ENCODE measurements at places on chromosomes 12 and 14.

DNA sequence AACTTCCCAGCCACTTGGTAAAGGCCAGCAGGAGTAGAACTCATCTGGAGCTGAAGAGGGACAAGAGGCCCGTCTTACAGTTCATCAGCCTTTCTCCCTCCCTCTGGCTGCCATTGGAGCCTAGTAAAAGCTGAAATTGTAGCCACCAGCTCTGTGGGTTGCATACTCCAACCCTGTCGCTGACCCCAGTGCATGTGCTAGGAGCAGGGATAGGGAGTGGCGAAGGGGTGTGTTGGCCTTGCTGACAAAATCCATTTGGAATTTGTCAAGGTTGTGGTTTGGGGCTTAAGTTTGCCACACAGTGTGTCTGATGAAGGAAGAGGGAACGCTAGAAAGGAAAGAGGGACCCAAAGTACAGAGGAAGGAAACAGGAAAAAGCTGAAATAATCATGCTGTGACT, 4.0 kb upstream of the ARF3 start:
- no peak for DNase-seq

GRCh38 chr14:20866963-20867362, 24.2 kb upstream of the RNASE3 start:
- DNase-seq, result peak; percentile 34

DNA sequence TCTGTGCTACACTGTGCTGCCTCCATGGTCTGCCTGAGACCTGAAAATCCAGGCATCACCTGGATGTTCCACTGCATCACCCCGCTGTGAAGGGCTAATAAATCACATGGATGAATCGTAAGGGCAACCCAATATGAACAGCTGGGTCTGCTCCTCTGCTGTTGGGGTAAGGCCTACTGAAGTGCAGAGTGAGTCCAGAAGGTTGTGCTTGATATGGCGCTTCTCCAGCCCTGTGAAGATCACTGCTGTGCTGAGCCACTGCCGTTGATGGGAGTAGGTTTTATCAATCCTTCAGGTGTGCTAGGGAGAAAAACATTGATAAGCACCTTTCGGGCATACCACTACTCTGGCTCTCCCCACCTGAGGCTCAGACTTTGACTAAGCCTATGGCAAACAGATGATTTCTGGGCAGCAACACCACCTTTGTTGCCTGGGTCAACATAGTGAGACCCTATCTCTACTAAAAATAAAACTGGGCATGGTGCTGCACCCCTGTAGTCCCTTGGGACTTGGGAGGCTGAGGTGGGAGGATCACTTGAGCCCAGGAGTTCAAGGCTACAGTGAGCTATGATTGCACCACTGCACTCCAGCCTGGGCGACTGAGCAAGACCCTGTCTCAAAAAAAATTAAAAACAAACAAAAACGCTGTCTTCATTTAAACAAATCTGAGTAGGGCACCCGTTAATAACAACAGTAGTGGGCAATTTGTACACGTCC, 1.7 kb downstream of the ACVRL1 start:
- DNase-seq, result no peak

DNA sequence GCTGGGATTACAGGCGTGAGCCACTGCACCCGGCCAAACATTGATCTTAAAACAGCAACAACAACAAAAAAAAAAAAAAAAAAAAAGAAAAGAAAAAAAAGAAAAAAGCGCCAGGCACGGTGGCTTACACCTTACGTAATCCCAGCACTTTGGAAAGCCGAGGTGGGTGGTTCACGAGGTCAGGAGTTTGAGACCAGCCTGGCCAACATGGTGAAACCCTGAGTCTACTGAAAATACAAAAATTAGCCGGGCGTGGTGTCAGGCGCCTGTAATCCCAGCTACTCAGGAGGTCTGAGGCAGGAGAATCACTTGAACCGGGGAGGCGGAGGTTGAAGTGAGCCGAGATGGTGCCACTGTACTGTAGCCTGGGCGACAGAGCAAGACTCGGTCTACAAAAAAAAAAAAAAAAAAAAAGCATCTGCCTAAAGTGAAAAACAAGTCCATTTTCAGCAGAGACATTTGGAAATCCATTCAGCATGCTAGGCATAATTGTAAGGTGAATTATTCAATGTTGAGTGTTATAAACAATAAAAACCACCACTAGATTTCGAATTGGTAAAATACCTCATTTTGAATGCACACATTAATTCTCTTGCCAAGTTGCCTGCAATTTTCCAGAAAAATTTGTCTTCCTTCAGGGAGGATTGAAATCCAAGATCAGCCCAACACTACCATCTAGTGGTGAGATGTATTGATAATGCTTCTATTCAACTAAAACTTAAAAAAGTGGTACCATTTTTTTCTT, 8.0 kb upstream of the CERS5 start:
- DNase-seq, result peak; percentile 53

DNA sequence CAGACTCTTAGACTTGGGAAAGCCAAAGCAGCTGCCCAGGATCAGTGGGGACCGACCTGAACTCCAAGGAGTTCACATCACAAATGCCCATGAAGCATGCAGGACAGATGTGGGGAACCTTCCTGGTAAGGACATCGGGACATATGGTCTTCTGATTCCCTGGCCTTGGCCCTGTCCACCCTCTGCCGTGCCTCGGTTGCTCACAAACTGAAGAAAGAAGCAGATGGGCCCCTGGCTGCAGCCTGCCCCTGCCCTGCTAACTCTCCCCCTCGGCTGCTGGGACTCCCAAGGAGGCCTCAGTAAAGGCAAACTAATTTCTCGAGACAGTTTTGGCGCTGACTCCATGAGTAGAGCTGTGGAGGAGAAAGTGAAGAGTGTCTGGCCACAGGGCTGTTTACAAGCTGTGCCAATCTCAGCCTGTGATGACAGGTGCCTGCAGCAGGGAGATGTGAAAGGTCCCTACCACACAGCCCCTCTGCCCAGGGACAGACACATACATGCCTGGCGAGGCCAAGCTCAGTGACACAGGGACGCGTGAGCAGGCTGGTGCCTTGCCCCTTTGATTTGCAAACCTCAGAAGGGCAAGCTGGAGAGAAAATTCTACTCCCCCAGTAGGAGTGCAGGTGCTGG, 48.6 kb downstream of the ISCA2 start:
- no peak for DNase-seq

- no peak for DNase-seq
Measured at GRCh38 chr12:117068492-117068891, 30.7 kb downstream of the TESC start.

GRCh38 chr12:104002686-104003085, 37.0 kb downstream of the TDG start:
- DNase-seq, result no peak

GRCh38 chr12:97200181-97200580, 262.4 kb upstream of the RMST start:
- DNase-seq, result no peak

DNA sequence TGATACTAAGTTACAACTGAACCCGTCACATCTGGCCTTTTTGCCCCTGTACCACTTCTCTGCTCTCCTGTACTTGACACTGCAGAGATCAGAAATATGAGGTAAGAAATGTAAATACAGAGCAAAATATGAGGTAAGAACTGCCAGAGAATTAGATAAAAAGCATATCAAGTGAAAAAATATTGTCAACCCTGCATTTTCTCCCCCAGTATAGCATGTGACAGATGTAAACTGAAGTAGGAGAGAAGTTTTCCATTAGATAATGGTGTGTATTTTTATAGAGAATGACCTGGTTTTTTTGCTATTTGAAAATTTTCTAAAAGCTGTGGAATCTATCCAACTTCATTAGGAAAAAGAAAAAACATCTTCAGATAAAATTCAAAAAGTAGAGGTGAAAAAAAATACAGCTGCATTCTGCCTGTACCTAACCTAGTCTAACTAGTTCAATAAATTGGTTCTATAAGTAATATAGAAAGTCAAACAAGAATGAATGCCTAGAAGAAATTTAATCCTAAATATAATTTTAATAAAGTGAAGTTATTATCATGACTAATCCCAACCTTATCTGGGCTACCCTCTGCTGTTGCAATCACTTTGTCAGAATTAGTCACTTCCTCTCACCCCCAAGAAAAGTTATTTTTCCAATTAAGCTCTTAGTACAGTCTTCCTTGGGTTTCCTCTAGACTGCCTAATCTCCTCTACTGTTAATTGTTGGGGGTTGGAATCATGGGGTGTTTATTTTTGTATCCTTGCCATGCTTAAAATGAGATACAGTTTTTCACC, 210.0 kb downstream of the RASSF9 start:
- peak; percentile 68 for DNase-seq

- DNase-seq, result no peak
Measured at GRCh38 chr14:103136388-103137271, 13.4 kb downstream of the TNFAIP2 start.

DNA sequence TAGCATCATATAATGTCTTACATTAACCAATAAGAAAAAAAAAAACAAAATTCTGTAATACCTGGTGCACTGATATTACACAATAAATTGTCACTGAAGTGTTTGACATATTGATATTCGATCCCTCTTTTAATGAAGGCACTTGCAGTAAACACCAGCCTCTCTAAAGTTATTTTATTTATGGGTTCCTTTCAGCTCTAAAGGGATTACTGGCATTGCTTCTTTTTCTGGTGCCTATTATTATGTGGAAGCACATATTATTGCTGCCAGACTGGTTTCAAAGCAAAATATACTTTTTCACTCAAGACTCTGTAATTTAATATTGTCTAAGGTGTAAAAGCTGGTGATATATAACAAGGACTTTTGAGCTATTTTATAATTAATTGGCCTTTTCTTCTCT, 1090.5 kb downstream of the TRHDE start:
- no peak for DNase-seq

DNA sequence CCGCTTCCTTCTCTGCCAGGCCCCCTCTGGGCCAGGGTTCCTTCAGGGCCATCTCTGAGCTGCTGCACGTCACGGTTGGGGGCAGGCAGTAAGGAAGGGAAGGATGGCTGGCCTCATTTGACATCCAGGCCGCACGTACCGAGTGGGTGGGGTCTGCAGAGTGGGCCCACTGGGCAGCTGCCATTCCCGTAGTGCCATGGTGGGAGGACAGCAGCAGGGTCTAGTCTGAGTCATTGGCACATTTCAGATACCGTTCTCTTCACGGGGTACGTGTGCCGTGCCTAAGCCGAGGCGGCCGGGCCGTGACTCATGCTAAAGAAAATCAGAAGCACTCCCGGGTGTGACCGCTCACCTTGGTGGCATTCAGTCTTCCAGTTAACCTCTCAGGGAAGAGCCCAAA, 43.9 kb downstream of the IL31 start:
- no peak for DNase-seq

DNA sequence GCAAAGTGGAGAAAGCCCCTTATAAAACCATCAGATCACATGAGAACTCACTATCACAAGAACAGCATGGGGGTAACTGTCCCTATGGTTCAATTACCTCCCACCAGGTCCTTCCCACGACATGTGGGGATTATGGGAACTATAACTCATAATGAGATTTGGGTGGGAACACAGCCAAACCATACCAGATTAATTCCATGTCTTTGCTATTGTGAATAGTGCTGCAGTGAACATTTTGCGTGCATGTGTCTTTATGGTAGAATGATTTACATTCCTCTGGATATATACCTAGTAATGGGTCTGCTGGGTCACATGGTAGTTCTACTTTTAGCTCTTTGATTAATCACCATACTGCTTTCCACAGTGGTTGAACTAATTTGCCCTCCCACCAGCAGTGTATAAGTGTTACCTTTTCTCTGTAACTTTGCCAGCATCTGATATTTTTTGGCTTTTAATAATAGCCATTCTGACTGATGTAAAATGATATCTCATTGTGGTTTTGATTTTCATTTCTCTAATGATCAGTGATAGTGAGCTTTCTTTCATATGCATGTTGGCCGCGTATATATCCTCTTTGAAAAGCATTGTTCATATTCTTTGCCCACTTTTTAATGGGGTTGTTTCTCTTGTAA, 29.7 kb upstream of the SAV1 start:
- DNase-seq, result no peak

DNA sequence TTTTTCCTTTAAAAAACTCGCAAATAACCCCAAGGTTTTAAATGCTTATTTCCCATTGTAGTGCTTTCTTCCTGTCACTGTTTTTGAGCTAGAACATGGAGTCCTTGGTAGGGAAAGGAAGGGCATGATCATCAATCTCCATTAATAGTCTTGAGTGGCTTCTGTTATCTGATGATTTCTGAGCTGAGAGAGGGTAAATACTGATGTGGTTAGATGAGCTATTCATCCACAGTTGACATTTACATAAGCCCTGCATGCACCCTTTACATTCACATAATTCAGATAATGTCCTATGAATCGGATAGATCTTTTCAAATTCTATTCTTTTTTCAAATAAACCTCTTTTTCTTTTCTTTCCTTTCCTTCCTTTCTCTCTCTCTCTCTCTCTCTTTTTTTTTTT, 81.4 kb downstream of the NTN4 start:
- no peak for DNase-seq

GRCh38 chr12:118581371-118581770, 205.0 kb downstream of the SUDS3 start:
- no peak for DNase-seq

- peak; percentile 88 for DNase-seq
Measured at GRCh38 chr12:48954841-48955501, 2.3 kb downstream of the ARF3 start.

DNA sequence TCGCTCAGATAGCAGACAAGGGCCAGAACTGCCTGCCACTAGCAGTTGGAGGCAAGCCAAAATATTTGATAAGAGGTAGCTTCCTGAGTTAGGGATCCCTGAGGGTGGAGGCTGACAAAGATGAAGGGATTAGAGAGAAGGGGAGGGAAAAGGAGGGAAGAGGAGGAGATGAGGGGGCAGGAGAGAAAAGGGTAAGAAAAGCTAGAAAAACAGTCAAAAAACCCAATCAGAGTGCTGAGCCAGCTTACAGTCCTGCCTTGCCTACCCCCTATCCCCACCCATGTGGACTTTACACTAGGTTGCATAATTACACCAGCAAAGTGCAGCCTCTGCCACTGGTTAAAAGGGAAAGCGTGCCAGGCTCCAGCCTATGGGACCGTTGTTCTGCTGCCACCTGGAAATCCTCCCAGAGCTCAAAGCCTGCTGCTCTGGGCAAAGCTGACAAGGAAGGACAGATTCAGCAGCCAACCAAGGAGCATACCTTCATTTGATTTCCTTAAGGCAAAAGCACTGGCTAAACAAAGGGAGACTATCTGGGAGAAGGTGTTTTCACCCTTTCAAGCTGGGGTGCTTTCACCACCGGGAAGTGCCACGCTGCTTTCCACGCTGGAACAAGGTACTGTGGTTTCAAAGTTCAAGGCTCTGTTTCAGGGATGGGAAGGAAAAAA, 3.8 kb upstream of the NUMB start:
- DNase-seq, result no peak

DNA sequence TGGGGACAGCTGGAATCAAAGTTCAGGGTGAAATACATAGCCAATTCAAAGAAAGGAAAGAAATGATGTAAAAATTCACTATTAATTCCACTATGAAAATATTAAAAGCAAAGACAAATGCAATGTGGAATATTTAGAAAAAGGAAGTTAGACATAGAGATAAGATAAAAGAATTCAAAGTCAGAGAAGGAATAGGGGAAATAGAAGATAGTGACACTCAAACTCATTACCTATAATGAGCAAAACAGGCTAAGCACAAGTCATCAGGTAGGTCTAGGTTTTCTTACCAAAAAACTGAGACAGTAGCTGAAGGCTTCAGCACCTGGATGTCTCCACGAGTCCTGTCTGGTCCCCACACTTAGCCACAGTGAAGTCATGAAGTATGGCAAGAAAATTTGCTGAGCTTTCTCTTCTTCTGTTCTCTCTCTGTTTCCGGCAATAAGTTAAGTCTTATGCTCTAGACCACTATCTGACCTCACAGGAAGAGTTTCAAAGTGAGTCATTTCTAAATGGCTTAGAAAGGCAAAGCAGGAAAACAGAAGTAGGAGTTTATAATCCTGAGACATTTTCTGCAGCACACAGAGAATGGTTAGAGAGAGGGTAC, at the start of gene C3AR1:
Gene C3AR1, minus strand, starts transcription at position 369 of the 604 bp plus-strand sequence. CDS start 6,174 bp downstream, outside the sequence.
- peak; percentile 91 for DNase-seq

GRCh38 chr14:37512173-37512572, 82.9 kb downstream of the FOXA1 start:
- no peak for DNase-seq

All from AML-193 (cell line).